ENCODE measurements at places on chromosomes 3 and 15. TPM values are rescaled to one million over a fixed set of nuclear protein-coding genes. Genes with fewer than 3 reads are reported as not detected.

DNA sequence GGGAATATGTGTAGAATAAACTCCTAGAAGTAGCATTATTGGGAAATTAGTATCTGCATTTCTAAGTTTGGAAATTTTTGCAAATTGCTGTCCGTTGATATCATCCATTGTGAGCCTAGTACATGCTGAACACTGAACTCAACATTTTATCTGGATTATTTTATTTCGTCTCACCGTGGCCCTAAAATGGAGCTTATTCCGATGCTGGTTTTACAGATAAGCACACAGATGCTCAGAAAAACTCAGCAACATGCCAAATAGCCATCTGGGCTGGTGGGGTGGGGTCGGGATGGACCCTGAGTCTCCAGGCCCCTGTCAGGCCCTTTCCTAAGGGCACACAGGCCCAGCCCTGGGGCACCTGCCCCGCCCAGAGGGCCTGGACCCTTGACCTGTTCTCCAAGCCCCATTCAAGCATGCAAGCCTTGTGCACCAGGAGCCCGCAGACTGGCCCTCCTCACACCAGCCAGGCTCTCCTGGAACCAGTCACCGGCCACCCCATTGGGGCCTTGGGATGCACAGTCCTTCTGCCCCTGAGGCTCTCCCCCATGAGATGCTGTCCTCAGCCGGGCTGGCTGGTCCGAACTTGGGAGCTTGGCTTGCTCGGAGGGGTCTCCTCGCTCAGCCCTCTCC is 20.7 kb upstream of the KLF13 start:
- DNase-seq: no peak

DNA sequence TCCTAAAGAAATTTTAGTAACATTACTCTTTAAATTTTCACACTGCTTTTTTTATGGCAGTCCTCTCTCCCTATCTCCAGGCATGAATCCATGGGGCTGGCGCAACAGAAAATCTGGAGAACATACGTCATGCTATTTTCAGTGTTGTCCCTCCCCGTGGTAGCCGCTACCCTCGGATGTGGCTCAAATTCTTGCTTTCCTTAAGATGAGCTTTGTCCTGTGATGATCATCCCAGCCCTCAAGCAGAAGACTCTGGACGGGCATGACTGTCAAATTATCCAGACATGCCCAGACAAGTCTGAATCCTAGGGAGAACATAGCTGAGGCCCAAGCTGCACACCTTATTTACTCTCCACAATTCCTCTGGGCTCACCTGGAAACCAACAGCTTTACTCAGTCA is 49.1 kb downstream of the FMN1 start:
- DNase-seq: no peak

The ARNT2 gene
- 13.8 TPM for total RNA-seq

The INSYN1 gene
- 13.1 TPM for total RNA-seq

DNA sequence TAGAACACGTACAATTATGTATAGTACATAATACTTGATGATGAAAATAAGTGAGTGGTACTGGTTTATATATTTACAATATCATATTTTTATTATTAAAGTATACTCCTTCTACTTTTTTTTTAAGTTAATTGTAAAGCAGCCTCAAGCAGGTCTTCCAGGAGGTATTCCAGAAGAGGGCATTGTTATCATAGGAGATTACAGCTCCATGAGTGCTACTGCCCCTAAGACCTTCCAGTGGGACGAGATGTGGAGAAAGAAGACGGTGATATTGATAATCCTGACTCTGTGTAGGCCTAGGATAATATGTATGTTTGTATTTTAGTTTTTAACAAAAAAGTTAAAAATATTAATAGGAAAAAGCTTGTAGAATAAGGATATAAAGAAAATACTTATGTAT is 40.3 kb upstream of the SCN5A start:
- no peak for DNase-seq

DNA sequence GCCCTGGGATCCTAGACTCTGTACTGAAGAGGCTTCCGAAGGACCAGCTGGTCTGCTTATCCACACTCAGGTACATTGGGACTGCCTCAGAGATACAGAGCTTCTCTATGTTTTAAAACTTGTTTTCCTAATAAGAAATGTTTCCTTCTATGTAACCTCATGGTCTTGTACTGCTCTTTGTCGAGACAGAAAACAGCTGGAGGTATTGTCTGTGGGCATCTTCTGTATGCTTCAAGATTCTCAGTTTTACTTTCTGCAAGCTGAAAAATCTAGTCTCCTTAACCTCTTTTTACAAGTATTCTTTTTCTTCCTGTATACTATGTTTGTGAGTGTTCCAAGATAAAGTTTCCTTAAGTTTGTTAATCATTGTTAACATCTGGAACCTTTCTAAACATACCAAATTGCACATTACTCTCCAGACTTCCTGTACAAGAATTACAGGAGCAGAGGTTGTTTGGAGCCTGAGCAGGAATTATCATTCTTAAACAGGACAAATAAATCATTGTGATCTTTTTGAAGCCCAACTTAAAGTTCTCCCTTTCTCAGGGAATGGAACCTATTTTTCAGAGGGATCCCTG is 358.3 kb upstream of the CFAP20DC start:
- DNase-seq: no peak

GRCh38 chr3:15654891-15655290 is 53.3 kb downstream of the BTD start:
- no peak for DNase-seq

- DNase-seq: no peak
Observed at GRCh38 chr15:64288999-64289398, 67.0 kb downstream of the CSNK1G1 start.

DNA sequence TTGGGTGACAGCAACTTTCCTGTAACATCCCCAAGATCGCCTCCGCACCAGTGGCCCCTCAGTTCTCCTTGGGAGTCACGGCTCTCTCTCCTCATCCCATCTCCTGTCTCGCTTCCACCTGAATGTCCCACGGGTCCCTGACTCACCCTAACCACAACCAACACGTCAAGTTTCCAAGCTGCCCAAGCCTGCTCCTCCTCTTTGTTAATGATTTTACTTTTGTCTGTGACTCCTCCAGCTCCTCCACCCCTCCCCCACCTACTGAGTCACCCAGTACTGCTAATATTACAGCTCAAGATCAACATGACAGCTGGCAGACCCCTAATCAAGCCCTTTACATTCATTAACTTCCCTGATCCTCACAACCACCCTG is 39.3 kb downstream of the BDH1 start:
- DNase-seq: no peak

DNA sequence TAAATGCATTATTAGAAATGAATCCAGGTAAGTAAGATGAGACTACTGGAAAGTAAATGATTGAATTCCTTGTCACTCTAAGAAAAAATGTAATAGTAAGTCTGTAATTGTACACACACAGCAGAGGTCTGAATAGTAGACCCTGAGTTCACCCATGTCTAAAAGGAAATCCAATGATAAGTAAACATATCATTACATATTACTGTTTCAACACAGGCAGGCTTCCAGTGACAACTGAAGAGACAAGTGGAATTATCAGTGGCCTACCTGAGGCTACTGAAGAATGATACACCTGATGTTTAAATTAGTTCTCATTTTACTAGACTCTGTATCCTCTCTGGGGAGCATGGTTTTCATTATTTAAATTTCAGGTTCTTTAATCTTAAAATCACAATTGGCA is 6.2 kb upstream of the CCNL1 start:
- no peak for DNase-seq

The HTR3E gene
- not detected for total RNA-seq

GRCh38 chr3:97928986-97929385 is 43.2 kb downstream of the RIOX2 start:
- no peak for DNase-seq

DNA sequence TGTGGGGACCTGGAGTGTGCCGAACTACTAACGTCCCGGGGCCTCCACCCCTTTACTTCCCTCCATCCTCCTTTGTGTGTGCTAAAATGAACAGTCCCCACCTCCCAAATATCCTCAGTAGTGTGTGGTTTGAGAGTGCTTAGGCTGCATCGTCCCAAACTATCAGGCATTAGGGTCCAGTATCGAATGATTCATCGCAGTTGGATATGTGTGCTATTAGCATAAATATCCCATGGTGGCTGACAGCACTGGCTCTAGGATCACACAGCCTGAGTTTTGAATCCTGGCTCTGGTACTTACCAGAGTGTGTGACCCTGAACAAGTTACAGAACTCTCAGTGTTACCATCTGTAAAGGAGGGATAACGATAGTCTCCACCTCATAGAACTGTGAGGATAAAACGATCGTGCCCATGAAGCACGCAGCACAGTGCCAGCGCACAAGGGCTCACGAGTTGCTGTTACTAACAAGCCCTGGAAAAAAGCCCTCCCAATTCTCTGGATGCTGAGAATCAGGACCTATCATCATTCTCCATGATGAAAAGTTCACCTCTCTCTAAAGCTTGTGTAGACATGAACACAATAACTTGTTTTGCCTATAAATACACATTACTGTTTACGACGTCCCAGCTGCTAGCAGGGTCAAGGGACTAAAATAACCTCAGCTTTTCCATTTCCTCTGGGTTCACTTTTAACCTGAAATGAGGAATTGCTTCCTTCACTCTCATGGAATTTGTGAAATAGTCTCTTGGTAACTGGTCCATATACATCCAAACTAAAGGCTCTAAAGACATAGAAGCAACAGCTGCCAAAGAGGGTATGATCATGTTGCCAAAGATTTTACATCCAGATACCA is 51.0 kb downstream of the VGLL4 start:
- no peak for DNase-seq

- no peak for DNase-seq
Observed at GRCh38 chr15:90463381-90463780, 66.3 kb upstream of the CRTC3 start.

GRCh38 chr3:59862686-59863085 is 812.9 kb upstream of the CFAP20DC start:
- DNase-seq: no peak

DNA sequence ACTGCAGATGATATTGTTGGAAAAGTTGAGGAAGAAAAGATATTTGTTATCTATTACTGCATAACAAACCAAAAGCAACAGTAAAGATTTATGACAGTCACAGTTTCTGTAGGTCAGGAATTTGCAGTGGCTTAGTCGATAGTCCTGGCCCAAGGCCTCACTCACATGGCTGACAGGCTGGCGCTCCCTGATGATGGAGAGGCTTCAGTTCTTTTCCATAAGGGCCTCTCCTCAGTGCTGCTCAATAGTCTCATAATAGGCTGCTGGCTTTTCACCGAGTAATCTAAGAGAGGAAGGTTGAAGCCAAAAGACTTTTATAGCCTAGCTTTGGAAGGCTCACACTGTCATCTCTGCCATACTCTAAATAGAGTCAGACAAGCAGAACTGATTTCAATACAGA is 17.7 kb downstream of the IREB2 start:
- no peak for DNase-seq

DNA sequence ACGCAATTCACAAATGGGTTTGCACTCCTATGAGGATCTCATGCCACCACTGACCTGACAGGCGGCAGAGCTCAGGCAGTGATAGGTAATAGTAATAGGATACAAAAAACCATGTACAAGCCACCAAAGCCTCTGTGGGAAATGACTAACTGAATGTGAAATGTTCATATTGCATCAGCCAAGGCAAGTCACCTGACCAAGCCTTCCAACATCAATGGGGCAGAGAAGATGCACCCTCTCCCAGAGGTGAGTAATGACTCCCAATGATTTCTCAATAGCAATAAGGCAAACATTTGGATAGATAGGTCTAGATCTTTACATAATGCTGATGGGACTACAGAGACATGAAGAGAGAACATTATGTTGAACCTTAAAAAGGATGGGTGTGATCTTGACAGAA is 14.9 kb downstream of the CNTN3 start:
- DNase-seq: no peak

DNA sequence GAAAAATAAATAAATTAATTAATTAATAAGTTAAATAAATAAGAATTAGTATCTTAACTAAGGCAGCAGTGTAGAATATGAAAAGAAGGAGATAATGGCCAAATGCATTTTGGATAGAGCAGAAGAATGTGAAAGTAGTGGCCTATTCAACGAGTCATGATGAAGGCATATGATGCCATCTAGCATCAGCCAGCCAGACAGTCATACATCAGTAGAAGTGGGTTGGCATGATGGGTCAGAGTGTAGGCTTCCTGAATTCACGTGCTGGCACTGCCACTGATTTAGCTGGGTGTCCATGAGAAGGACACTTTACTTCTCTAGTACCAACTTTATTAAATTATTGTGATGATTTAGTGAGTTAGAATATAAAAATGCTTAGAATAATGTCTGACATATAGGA is 256.1 kb upstream of the ARPP21 start:
- DNase-seq: no peak

- DNase-seq: no peak
Observed at GRCh38 chr15:65576664-65577063, 34.3 kb downstream of the INTS14 start.

GRCh38 chr3:37537914-37538691 is 323.6 kb upstream of the CTDSPL start:
- DNase-seq: no peak

DNA sequence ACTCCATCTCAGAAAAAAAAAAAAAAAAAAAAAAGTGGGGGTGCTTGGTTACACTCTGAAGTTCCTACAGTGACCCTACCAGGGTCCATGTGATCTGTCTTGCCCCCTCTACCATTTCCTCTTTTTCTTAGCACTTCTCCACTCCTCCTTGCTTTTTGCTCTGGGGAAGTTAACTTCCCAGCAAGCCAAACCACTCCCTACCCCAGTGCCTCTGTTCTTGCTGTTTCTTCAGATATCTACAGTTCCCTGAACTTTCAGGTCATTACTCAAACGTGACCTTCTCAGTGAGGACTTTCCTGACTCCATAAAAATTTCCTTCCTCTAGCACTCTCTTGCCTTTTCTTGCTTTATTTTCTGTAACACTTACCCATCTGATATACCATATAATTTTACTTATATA is 61.1 kb upstream of the GCNT3 start:
- no peak for DNase-seq

DNA sequence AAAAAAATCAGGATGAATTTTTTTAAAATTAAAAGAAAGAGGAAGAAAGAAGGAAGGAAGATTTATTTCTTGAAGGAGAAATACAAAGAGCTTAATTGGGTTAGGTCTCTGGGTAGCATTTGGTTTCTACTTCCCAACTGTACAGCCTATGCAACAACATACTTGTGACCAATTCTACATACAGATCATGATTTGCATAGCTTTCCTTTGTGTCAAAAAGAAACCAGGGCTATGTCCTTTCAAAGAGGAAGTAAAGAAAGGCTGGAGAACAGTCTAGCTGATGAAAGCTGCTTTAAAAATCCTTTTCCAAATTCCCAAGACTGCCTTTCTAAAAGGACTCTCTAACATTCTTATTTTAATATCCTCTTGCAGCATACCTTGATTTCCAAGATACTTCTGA is 6.1 kb upstream of the HGD start:
- no peak for DNase-seq

The GOLGA8J gene
- not detected for total RNA-seq

All from H1 (cell line).